ENCODE measurements at places on chromosomes 6 and 20. TPM values are rescaled to one million over a fixed set of nuclear protein-coding genes. Genes with fewer than 3 reads are reported as not detected.

Gene TP53TG5
- not detected for total RNA-seq

Gene HLA-DQB1
- total RNA-seq, result not detected

Gene EYS
- 0.32 TPM for total RNA-seq

Gene ZSCAN12
- total RNA-seq, result 5.2 TPM

Gene TRIM10
- not detected for total RNA-seq

Gene SLC16A10
- not detected for total RNA-seq

Data from epithelial cell of umbilical artery (primary cell).